Progenitor cell of endocrine pancreas (in vitro differentiated cells): ENCODE measurements at places on chromosomes 6 and 20. TPM values are rescaled to one million over a fixed set of nuclear protein-coding genes. Genes with fewer than 3 reads are reported as not detected.

GRCh38 chr20:50584687-50585086 is 74.5 kb downstream of the PTPN1 start:
- no peak overlapping the region for H3K27ac ChIP-seq
- H3K4me3 ChIP-seq = no peak overlapping the region
- DNase-seq = no peak
- H3K4me1 ChIP-seq = no peaks in the 10 kb centered on the region
- H3K36me3 ChIP-seq = peaks cover 15% of the 10 kb centered on the region

DNA sequence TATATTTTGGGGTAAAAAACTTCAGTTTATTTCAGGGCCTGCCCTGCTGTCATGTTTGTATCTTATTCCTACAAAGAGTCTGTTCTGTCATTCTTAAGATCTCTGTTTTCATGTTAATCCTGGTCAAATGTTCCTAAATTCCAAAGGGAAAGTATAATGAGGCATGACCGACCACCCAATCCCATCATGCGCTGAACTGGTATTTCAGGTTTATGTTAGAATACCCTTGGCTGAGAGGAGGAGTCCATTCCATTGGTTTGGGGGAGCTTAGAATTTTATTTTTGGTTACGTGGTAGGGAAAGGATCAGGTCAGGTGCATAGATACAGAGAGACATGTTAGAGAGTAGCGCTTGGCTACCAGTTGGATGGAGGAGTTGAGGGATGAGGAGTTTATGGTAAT is 25.7 kb downstream of the CFAP61 start:
- no peak for DNase-seq
- peaks cover 4% of the 10 kb centered on the region for H3K27me3 ChIP-seq
- H3K4me1 ChIP-seq = peaks cover 19% of the 10 kb centered on the region
- no peak overlapping the region for H3K4me3 ChIP-seq

DNA sequence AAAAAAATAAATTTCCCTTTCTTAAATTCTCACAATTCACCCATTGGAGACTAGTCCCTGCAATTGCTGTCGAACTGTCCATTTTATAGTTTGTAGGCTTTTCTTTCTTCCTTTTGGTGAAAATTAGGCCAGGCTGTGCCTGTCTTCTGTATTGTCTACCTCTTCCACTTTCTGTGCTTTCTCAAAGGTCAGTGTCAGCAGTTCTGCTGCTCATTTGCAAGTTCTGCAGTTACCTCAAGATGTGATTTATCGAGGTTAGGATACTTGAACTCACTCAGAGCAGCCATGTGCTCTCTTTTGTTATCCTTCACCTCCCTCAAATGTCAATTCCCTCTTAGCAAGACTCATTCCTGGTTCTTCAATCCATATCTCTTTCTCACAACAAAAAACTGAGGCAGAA is 179.1 kb downstream of the SLC35F1 start:
- H3K4me3 ChIP-seq = no peak overlapping the region
- no peaks in the 10 kb centered on the region for H3K27me3 ChIP-seq
- DNase-seq = no peak
- no peaks in the 10 kb centered on the region for H3K36me3 ChIP-seq
- H3K27ac ChIP-seq = no peak overlapping the region

DNA sequence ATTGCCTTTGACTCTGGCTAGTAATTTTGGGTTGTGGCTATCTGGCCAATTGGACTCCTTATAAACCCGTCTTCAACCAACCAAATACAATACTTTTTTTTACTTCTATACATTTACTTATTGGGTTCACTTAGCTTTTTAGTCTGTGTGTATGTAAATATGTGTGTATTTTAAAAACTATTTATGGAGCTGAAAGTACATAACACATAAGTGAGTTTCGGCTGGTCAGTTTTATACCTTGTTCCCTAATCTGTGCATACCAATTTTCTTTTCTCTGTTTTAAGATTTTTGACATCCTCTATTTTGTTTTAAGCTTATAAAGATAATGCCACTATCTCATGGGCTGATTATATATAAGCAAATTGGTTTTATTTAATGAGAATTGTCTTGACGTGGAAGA is 129.5 kb downstream of the LRRC1 start:
- no peak overlapping the region for H3K4me3 ChIP-seq
- H3K4me1 ChIP-seq = peaks cover 6% of the 10 kb centered on the region
- peaks cover 22% of the 10 kb centered on the region for H3K36me3 ChIP-seq

GRCh38 chr6:132907231-132907630 is 92.9 kb downstream of the RPS12 start:
- H3K36me3 ChIP-seq = no peaks in the 10 kb centered on the region
- H3K27ac ChIP-seq = no peak overlapping the region
- peaks cover 5% of the 10 kb centered on the region for H3K4me1 ChIP-seq
- no peaks in the 10 kb centered on the region for H3K27me3 ChIP-seq
- DNase-seq = no peak

GRCh38 chr6:165404296-165404695 is 94.9 kb upstream of the C6orf118 start:
- H3K4me3 ChIP-seq = no peak overlapping the region
- no peaks in the 10 kb centered on the region for H3K27me3 ChIP-seq
- H3K36me3 ChIP-seq = peaks cover 12% of the 10 kb centered on the region

Gene TMEM217
- 1.4 and 2.5 TPM in 2 replicates for total RNA-seq

Gene TREML4
- not detected in 2 replicates for total RNA-seq
